Activated naive CD8-positive, alpha-beta T cell treated with anti-CD3 and anti-CD28 coated beads, Interleukin-2, amount 10 ng/mL, durations not matched to agents 7 days and 5 days (primary cell): ENCODE measurements at places on chromosomes 4 and X. TPM values are rescaled to one million over a fixed set of nuclear protein-coding genes. Genes with fewer than 3 reads are reported as not detected.
A peak's percentile ranks its signal among the peaks of the same experiment; 100 is the strongest.

The TASL gene
- 2.6 TPM for total RNA-seq

The ITIH6 gene
- not detected for total RNA-seq

DNA sequence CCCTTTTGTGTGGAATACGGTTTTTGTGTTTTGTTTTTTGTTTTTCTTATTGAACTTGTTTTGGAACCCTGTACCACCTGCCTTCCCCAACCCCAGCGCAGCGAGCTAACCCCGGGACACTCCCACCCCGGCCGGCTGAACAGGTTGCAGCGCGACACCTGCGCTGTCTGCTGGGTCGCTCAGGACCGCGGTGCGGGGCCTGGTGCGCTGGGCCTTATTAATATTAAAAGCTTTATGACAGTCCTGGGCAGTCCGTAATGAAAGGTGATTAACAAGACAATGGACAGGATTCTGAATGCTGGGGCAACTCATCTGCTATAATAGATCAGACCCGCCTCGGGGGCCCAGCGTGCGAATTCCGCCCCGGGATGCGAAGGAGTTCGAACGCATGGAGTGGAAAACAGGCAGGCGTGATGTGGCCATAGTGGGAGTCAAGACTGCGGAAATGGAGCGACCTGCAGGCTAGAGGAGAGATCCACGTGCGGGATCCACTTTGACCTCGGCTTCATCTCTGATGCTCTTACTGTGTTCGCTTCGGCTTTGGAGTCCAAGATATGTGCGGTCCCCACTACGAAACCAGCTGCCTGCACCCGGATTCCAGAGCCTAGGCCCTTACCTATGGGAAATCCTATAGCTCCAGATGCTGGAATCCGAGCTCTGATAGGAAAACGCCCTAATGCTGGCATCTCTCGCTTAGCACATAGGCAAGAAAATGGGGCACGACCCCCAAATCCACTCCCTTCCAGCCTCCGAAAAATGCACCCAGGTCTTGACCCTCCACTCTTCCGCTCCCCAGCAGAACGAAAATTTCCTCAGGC, 69.0 kb upstream of the TMEM33 start:
- no peak for DNase-seq

GRCh38 chr4:183471946-183472708, 27.7 kb downstream of the CDKN2AIP start:
- DNase-seq = peak; percentile 73

- no peak for DNase-seq
Measured at GRCh38 chr4:40192114-40193015, 4.5 kb upstream of the RHOH start.

- DNase-seq = no peak
Measured at GRCh38 chrX:107710617-107711391, 64.8 kb downstream of the TSC22D3 start.

The NXF2 gene
- not detected for total RNA-seq

DNA sequence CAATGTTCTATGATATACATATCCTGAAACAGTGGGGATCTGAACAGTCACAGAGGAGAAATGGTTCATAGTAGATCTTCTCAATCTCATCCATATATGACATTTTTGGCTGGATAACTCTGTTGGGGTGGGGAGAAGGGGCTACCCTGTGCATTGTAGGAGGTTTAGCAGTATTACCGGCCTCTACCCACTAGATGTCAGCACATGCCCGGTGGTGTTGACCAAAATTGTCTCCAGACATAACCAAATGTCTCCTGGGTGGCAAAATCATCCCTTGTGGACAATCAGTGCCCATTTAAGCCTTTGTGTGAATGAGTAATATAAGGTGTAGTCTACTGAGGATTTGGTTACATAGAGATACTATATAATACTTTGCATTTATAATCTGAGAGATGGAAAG, 89.9 kb downstream of the PLS3 start:
- DNase-seq = no peak

The CSAG1 gene
- total RNA-seq = not detected

The TMEM154 gene
- total RNA-seq = 24.7 TPM

- DNase-seq = no peak
Measured at GRCh38 chr4:46254788-46255187, 130.9 kb upstream of the GABRG1 start.

DNA sequence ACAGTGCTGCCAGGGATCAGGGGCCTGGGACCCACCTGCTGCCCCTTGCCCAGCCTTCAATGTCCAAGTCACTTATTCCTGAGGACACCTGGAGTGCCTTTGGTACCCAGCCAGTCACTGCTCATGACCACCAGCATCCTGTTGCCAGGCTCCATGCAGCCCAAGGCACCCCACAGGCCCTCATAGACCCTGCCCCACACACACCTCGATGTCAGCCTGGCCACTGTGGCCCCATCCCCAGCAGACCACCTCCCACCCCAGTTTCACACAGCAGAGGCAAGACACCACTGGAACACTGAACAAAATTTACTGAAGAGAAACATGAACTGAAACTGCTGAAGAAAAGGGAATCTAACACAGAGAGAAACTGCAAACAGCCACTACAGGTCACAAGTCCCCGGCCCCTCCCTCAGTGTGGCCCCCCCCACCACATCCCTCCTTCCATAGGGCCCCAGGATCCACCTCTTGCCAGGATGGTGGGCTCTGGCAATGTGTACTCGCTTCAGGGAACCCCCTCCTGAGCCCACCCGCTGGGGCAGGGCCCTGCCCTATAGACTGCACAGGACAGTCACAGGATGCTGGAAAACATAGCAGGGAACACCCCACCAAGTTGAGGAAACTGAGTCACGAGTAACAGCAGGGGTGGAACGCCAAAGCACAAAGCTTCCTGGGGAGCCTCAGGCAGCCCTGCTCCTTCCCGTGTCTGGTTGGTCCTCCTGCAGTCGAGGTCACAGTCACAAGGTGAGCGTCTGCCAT, 5.2 kb downstream of the PNMA5 start:
- DNase-seq = no peak

The ARX gene
- not detected for total RNA-seq

- no peak for DNase-seq
Measured at GRCh38 chrX:24607616-24608015, 39.5 kb downstream of the PCYT1B start.

DNA sequence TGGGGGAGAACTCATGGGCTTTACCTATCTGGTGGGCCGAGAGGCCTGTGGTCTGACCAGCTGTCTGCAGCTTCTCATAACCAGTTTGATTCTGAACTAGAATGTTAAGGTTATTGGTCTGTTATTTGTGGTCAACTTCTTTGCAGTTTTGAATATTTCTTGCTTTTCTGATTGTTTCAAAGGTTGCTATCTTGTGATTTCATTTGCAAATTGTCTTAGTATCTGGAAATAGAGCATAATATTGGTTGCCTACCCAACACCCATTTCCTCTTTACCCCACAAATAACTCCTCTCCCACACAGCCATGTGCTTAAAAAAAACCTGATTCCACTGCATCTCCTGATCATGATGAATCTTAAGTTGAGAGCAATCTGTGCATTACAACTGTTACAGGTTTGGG, 39.1 kb upstream of the BMP2K start:
- DNase-seq = no peak

GRCh38 chrX:120262859-120263708, 12.5 kb downstream of the ZBTB33 start:
- DNase-seq = no peak

The PPARGC1A gene
- total RNA-seq = not detected

The NPY1R gene
- not detected for total RNA-seq

GRCh38 chr4:2377241-2377640, 41.2 kb downstream of the ZFYVE28 start:
- no peak for DNase-seq

DNA sequence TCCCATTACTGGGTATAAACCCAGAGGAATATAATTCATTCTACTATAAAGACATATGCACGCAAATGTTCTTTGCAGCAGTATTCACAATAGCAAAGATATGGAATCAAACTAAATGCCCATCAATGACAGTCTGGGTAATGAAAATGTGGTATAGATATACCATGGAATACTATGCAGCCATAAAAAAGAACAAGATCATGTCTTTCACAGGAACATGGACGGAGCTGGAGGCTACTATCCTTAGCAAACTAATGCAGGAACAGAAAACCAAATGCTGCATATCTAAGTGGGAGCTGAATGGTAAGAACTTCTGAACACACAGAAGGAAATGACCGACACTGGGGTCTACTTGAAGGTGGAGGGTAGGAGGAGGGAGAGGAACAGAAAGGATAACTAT, 42.6 kb downstream of the LNX1 start:
- no peak for DNase-seq

The DKC1 gene
- 67.2 TPM for total RNA-seq

DNA sequence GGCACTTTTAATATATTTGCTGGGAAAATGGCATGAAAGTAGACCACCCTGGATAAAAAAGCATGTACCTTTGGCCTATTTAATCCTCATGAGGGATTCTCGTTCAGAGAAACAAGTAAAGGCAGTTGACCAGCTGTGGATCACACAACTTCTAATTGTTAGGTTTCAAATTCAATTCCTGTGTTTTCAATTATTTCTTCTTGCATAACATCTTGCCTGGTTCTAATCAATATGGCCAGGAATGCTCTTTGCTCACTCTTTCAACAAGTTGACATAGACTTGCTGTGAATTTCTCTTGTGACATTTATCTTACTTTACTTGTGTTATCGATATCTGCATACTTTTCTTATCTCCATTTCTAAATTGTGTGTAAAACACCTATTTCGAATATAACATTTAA, 211.8 kb downstream of the SLC7A11 start:
- no peak for DNase-seq

DNA sequence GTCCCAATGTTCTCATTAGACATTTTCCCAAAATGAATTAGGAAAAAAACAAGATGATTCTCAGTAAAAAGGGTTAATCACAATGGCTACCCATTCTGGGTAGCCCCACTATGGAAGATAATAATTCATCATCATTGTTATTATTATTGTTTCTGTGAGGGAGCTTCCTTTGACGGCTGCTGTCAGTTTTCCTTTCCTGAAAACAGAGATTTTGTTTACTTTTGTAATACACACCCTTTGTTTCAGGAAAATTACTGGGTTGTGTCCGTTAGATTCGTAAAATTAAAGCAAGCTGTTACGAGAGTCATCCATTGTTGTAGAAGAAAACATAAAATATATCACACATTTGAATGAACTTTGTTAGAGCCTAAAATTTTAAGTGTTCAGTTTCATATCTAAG, 192.9 kb upstream of the ANKRD50 start:
- no peak for DNase-seq

- DNase-seq = no peak
Measured at GRCh38 chr4:107519053-107519452, 201.0 kb downstream of the PAPSS1 start.

DNA sequence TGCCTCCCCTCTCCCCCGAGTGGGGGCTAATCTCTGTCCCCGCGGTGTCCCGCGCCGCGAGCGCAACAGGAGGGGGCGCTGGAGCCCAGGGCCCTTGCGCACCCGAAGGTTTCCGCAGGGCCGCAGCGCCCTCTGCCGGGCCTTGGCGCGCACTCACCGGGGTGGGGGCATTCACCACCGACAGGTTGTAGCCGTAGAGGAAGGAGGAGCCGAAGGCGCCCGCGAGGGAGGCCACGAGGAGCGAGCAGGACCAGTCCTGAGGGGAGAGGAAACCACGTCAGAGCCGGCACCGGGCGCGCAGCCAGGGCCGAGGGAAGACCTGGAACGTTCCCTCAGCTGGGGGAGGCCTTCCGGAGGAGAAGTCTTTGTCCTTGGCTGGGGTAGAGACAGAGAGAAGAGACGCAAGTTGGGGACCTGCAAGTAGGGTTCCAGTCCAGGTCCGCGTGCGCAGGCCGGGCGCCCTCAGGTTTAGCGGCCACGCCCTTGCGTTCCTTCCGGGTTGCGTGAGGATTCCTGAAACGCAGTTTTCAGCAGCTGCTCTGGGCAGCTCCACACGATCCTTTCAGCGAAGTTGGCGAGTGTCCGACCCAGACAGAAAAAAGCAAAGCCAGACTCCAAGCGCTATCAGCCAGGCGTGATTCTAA, 2.4 kb downstream of the SLC2A9 start:
- DNase-seq = peak; percentile 98

- DNase-seq = peak; percentile 77
Measured at GRCh38 chrX:13092455-13092941, 48.1 kb upstream of the FAM9C start.

The TRIM61 gene
- 2.9 TPM for total RNA-seq
